NCI-H1436 (cell line): ENCODE measurements at places on chromosomes 1 and 21.

GRCh38 chr1:17112496-17113236 is 6.6 kb downstream of the PADI2 start:
- no peak for DNase-seq

DNA sequence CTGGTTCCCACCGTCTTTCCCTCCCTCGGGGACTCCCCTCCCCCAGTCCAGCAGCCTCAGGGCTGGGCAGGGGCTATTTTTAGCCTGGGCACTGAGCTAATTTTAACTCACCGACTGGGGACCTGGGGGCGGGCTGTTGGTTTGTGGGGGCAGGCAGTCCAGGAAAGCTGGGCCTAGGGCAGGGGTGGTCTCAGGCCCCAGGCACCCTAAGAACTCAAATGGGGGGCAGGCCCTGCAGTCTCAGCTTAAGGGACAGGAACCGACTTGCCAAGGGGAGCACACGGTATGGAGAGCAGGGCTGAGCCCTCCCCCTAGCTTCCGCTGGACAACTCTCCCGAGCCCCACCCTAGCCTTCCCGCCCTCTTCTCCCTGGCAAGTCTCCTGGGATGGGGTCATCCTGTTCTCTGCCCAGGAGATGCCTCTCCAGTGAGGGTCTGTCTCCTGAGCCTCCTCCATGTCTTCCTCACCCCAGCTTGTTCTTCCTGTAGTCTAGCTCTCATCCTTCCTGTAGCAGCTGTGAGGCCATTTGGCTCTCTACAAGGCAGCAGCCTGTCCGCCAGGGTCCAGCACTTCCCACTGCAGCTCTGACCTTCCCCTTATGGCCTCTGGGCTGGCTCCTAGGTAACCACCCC is 10.1 kb downstream of the MEF2D start:
- DNase-seq, result no peak

DNA sequence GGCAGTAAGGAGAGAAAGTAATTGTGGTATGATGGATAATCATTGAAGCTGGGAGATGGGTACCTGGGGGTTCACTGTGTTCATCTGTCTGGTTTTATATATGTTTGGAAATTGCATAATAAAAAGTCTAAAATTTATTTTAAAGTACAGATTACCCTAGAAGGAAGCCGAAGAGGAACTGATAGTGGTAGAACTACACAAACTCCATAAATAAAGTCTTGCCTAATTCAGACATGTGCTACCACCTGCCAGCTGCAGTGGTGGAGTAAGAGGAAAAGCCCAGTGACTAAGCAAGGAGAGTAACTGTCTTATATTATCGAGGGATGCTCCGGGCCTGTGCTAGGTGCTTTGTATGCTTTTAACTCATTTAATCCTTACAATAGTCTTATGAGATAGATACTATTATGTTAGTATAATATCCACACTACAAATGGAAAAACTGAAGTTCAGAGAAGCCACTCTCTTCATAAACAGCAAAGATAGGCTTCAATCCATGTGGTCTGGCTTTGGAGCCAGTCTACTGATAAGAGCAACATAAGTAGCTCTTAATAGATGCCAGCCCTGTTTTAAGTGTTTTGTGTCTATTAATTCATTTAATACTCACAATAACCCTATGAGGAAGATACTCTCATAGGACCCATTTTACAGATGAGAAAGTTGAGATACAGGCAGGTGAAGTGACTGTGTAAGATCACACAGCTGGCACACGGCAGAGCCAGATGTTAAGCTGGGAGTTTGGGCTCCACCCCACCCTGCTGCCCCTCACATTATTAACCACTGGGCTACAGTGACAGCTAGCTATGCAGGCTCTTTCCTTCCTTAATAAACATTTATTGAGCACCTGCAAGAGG is 56.8 kb upstream of the HNRNPU start:
- no peak for DNase-seq

DNA sequence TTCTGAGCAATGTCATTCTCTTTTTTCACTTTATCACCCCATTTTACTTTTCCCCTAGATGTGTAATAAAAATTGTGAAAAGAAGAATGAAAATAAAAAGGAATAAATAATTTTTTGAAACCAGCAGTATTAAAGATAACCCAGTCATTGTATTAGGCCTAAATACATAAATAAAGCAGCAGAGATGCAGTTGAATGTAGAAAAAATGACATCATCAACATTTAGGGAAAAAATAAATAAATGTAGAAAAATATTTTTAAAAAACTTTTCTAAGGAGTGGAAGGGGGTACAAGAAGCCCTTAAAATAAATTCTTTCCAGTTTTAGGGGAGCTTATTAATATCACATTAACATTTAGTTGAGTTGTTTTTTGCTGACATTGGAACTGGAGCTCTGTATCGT is 15.3 kb upstream of the ENAH start:
- DNase-seq, result no peak

GRCh38 chr1:44220001-44220751 is 6.9 kb downstream of the DMAP1 start:
- no peak for DNase-seq

GRCh38 chr1:205989786-205990185 is 13.4 kb downstream of the RAB7B start:
- no peak for DNase-seq

DNA sequence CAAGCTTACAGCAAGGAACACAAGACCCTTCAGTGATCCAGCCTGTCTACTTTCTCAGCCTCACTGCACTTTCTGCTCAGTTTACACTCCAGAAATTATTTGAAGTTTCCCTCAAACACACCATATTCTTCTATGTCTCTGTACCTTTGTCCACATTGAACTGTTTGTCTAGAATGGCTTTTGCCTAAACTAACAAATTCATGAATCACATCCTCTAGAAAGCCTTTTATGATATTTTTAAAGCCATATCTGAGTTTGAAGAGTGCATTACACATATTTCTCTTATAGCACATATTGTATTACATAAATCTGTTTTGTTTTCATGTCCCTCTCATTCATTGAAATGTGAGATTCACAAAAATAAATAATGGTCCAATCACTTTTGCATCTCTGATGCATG is 446.0 kb upstream of the ZRANB2 start:
- no peak for DNase-seq

- no peak for DNase-seq
Observed at GRCh38 chr1:50822035-50822776, 137.9 kb downstream of the FAF1 start.

GRCh38 chr1:218521414-218522169 is 176.5 kb downstream of the TGFB2 start:
- DNase-seq, result peak; percentile 25

DNA sequence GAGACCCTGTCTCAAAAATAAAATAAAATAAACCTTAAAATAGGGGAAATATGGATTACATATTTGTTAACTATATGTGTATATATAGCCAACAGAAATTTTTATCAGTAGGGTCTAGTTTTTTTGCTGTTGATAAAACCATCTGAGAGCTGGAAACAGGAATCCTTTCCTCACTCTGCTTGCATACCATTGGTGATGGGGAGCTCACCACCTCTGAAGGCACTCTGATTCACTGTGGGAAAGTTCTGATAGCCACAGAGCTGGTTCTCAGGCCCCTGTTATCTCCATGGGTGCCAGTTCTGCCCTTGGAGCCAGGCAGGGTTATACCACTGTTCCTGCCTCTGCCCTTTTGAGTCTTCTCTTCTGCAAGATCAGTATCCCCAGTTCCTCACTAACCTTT is 17.8 kb upstream of the ZC3H12A start:
- DNase-seq, result no peak

- DNase-seq, result no peak
Observed at GRCh38 chr1:102550729-102551384, 554.1 kb upstream of the OLFM3 start.

DNA sequence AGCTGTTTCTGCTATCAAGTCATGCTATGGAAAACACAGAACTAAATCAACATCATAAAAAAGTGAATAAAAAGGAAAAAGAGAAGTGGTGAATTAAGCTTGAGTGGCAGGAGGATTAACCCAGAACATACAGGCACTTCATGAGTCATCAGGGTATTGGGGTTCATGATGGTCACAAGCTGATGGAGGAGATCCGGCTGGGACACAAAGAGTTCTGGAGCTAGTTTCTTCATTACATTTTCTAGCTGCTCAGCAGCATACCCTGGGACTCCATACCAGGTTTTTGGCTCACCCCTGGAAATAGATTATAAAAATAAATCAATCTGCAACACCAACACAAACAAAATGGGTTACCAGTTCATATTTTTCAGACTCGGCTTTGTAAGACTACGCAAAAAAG is 42.5 kb upstream of the SYT2 start:
- no peak for DNase-seq

GRCh38 chr1:156616463-156616862 is 2.8 kb upstream of the HAPLN2 start:
- no peak for DNase-seq

DNA sequence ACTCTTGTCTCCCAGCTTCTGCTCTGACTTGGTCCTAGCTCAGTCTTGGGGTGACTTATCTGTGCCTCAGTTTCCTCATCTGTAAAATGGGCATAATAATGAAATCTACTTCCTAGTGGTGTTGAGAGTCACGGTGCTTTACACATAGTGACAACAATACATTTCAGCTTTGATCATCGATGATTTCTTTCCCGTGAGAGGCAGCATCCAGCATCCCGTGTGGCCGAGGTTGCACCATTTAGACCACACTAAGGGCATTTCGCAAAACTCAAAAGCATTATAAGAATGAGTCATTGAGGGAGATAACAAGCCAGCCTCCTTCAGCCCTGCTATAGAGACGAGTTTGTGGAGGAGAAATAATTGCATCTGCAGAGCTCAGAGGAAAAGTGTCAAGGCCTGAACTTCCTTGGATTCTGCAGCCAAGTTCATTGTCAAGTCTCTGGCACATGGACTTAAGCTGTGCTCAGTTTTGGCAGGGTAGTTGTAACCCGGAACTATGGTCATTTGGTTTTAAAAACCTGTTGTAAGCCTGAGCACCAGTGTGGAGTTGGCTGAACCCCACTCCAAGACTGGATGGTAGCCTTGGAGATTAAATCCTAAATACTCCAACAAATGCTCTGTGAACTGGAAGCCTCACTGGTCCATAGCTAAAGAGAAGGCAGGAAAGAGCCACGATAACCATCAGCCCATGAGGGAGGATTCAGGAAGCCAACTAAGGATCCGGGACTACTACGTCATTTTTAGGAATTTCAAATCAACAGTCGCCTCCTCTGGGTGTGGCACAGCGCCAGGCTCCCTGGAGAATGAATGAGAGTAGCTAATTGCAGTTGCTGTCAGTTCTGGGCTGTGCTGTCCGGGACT is 64.2 kb downstream of the TCP10L start:
- no peak for DNase-seq

- DNase-seq, result no peak
Observed at GRCh38 chr21:17590430-17590829, 22.3 kb downstream of the BTG3 start.

- DNase-seq, result no peak
Observed at GRCh38 chr1:95004013-95004412, 68.7 kb downstream of the ALG14 start.

GRCh38 chr1:93186667-93187066 is 6.1 kb downstream of the CCDC18 start:
- DNase-seq, result no peak

GRCh38 chr1:7702365-7702764 is 68.7 kb upstream of the VAMP3 start:
- no peak for DNase-seq

DNA sequence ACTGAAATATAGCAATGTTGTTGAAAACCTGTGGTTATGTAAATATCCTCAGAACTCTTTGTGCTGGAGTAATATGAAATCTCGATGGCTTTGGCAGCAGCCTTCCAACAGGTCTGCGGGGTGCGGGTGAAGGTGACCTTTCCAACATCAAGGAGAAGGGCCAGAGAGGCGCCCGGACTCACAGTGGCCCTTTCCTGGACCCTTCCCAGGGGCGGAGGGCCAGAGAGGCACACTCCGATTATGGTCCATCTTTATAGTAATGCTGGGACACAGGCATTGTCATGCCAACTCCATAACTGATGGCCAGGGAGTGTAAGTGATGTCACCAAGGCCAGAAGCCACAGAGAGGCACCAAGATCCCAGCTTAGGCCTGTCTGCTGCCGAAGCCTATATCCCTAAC is 18.1 kb downstream of the SLC37A1 start:
- DNase-seq, result no peak

GRCh38 chr1:225765982-225766674 is 11.5 kb upstream of the SRP9 start:
- no peak for DNase-seq

GRCh38 chr1:18094096-18094495 is 13.5 kb upstream of the IGSF21 start:
- DNase-seq, result no peak
